ELR (cell line): ENCODE measurements at places on chromosomes 5 and 9.
A peak's percentile ranks its signal among the peaks of the same experiment; 100 is the strongest.

- DNase-seq = no peak
Observed at GRCh38 chr5:161751265-161751664, 65.7 kb downstream of the GABRA6 start.

GRCh38 chr9:98146101-98146991 lies 27.3 kb upstream of the TRIM14 start:
- DNase-seq = peak; percentile 37

- DNase-seq = no peak
Observed at GRCh38 chr5:96529559-96529958, 96.5 kb upstream of the PCSK1 start.

GRCh38 chr5:112979723-112980122 lies 3.1 kb downstream of the DCP2 start:
- DNase-seq = no peak

- no peak for DNase-seq
Observed at GRCh38 chr5:5239191-5239590, 99.1 kb downstream of the ADAMTS16 start.

GRCh38 chr5:176543428-176544182 lies 5.5 kb upstream of the CDHR2 start:
- peak; percentile 64 for DNase-seq
